ENCODE measurements at places on chromosomes 5 and 9.

DNA sequence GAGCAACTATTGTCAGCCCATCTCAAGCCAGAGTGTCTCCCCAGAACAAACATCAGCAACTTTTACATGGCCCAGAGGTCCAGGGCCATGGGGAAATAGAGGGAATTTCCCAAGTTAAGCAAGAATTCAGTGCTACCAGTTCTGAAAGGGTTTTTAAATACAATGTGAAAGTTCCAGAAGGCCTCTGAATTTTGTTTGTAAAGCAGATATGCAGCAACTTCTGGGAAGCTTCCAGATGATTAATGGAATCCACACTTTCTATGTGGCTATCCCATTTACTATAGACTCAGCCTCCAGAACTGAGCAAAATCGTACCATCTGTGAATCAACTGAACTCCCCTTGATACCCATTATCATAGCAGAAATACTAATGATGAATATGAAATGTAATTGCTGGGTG is 93.8 kb downstream of the FEM1C start:
- no peak for DNase-seq

- DNase-seq = no peak
These were observed 9.6 kb downstream of the CARD19 start for GRCh38 chr9:93105620-93106019.

DNA sequence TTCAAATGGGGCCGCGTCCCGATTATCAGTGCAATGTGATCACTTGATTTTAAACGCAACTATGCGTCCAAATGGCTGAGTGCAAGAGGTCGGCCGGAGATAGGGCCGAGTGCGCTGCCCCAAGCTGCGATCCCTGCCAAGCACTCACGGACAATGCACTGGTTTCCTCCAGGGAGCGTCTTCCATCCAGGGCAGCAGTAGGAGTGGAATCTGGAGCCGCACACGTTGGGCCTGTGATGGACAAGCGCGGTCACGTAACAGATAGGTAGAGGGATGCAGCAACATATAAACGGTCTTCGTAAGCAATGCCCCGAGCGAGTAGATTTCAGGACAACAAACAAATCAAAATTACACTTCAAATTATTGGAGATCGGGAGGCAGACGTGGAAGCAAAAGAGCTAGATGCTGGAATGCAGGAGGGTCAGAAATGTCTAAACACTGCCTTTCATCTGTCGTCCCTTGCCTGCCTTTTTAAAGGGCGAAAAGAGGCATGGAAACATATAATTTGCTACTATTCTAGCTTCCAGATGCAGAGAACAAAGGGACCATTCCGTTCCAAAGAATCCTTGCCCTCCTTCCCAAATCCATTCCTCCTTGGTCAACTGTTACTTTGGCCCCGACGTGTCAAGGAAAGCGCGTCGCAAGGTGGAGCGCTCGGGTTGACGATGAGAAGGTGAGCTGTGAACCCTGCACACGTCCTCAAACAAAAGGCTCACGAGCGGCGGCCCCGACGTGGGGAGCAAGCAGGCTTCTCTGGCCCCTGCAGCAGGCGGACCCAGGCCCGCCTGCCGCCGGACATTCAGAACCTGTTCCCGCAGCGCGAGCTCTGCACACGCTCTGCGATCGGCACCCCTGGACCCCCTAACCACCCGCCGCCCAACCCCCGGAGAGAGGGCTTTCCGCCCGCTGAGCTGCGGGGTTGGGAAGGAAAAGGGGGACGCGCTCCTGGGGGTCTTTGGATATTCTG is 1.5 kb downstream of the FBN2 start:
- DNase-seq = no peak

DNA sequence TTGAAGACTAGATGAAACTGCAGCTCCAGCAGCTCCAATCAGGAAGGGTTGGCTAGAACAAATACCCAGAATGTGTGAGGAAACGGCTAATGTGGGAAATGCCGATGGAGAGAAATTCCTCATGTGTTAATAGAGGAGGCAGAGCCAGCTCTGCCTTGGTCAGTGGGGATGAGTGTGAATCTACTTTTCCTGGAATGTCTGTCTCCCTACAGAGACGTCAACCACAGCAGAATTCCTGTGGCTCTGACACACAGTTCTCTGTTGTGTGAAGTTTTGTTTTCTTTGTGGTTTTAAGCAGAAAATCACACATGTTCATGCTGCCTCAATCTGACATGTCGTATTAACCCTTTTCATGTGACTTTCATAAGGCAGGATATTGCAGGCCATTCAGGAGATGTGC is 476.6 kb upstream of the WWC1 start:
- no peak for DNase-seq

DNA sequence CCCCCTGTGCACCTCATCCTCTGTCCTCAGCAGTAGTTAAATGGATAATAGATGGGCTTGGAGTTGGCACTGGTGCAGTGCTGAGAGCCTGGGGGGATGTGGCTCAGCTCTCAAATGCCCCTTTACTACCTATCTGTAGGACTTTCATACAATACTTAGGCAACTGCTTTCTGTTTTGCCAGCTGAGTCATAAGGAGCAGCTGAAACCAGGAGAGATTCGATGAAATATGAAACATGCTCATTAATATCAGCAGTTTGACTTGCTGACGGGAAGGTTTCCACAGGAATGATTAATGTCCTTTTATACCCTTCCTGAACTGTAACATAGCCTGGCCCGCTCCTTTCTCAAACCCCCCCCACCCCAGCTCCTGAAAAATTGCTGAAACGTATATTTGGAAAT is 142.6 kb downstream of the SAXO1 start:
- no peak for DNase-seq

DNA sequence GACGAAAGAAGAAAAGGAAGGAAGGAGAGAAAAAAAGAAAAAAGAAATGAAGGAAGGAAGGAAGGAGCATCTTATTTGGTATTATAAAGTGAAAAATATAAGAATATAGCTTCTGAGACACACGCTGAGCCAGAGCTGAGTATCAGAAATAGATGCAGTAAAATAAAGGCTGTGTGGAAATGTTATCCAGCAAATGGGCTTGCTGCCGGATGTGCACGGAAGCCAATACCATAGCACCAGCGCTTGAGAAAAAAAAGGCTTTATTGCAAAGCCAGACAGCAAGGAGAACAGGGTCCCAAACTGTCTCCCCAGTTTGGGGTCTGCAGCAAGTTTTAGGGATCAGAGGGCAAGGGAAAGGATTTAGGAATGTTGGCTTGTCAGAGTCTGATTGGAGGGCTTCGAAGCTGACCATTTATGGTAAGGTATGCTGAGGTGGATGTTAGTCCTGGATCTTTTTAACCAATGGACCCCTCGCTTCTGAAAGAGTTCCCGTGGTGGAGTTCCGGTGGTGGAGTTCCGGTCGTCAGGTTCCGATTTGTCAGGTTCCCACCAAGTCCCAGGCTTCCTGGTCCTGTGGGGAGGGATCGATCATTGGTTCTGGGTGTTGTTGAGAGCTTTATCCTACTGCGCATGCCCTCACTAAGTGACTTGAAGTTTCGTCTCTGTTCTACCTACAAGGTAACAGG is 70.4 kb downstream of the SFXN1 start:
- no peak for DNase-seq

Measured in germinal center (tissue), 1 donor.